ENCODE measurements at places on chromosomes 2 and 18.

- no peak for DNase-seq
Measured at GRCh38 chr2:74893332-74893731, 59.4 kb downstream of the HK2 start.

DNA sequence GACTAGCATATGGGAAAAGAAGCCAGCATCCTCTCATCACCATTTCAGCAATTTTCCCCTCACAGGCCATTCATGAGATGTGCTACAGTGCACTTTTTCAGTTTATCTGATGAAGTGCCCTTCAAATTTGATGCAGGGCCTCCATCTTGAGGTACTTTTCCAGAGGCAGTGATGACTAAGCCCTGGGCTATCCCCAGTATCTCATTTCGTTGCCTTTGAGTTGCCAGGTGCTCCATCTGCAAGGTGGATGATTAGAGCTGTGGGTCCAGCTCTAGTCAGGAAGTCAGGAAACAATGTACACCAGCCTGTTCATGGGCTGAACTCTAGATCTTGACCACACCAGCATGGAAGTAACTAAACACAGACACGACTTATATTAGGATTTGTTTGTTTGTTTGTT is 425.2 kb downstream of the METTL4 start:
- DNase-seq = no peak

DNA sequence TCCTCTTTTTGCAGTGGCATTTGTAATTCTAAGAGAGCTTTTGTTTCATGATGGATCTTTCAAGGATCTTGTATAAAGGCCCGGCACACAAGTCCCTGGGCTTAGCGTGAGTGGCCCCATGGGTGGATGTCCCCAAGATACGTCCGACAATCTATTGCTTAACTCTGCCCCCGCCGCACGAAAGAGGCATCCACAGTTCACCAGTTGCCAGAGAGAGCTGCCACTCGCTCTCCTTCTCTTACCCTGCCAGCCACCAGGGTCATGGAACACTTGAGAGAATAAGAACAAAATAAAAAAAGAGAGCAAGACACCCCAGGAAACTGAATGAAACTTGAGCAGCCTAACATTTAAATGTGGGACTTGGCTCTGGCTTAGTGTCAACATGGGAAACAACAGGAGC is 92.3 kb downstream of the CTAGE1 start:
- no peak for DNase-seq

GRCh38 chr18:38884050-38884449 is 1318.5 kb upstream of the CELF4 start:
- DNase-seq = no peak

GRCh38 chr2:167954495-167954894 is 292.9 kb downstream of the STK39 start:
- no peak for DNase-seq

GRCh38 chr2:162916286-162916801 is 77.8 kb upstream of the KCNH7 start:
- no peak for DNase-seq

GRCh38 chr2:157067562-157067961 is 189.9 kb upstream of the GALNT5 start:
- DNase-seq = no peak

DNA sequence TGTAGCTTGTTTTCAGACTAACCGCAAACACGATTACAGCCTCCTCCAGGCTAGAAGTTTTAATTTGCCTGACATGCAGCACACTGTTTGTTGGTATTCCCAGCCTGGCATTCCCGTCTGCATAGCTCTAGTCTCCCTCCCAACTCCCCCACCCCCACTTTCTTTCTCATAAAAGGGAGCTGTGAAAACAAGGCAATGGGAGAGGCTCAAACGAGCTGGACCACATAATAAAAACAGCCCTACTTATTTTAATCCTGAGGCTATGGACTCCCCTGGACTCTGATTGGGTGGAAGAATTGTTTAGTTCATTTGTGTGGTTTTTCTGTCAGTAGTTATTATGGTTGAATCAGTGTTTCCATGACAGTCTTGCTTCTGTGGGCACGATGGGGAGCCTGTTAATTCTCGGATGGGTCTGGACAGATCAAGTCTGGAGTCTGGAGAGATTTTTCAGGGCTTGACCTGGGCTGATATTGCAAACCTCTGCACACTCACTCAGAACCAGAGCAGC is 1.2 kb downstream of the STON1 start:
- DNase-seq = no peak
